Activated gamma-delta T cell (primary cell): ENCODE measurements at places on chromosomes 4 and X.

GRCh38 chr4:95889662-95890061 lies 49.8 kb downstream of the PDHA2 start:
- no peak for DNase-seq

DNA sequence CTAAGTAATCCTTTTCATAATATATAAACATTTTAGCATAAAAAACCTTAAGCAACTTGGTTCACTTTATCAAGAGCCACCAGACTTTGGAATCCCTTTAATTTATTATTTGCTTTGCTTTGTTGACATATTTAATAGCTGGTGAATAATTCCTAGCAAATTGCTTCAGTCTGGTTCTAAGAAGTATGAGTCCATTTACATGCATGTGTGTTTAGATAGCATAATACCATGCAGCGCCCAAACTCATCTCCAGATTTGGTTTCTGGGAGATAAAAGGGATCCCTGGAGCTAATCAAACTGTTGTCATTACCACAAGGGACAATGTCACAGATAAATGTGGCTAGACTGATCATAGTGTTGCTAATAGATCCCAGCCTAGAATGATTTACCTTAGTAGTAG lies 111.8 kb downstream of the TMEM144 start:
- no peak for DNase-seq

GRCh38 chrX:125744914-125745313 lies 421.2 kb downstream of the DCAF12L2 start:
- DNase-seq = no peak

DNA sequence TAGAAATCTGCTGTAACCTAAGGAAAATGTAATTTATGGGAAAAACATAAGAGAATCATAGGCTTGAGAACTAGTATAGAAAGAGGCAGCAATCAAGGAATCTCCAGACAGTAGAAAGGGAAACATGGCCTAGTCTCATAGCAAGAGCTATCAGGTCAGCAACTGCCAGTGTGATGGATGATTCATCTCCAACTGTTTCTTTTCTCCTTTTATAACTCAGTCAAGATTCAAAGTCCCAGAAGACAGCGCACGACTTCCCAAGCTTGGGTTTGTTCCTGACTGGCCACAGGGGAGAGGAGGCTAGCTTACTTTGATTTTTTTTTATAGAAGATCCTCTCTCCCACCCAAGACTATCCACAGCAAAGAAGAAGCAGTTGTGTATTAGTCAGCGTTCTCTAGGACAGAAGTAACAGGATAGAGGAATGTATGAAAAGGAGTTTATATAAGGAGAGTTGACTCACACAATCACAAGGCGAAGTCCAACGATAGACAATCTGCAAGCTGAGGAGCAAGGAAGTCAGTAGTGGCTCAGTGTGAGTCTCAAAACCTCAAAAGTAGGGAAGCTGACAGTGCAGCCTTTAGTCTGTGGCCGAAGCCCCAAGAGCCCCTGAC lies 181.5 kb downstream of the GC start:
- no peak for DNase-seq

- no peak for DNase-seq
Observed at GRCh38 chrX:136034668-136035067, 49.4 kb downstream of the SLC9A6 start.

- no peak for DNase-seq
Observed at GRCh38 chrX:119981286-119982070, 37.9 kb upstream of the NKAP start.

- DNase-seq = no peak
Observed at GRCh38 chr4:154471526-154472331, 19.9 kb downstream of the DCHS2 start.

DNA sequence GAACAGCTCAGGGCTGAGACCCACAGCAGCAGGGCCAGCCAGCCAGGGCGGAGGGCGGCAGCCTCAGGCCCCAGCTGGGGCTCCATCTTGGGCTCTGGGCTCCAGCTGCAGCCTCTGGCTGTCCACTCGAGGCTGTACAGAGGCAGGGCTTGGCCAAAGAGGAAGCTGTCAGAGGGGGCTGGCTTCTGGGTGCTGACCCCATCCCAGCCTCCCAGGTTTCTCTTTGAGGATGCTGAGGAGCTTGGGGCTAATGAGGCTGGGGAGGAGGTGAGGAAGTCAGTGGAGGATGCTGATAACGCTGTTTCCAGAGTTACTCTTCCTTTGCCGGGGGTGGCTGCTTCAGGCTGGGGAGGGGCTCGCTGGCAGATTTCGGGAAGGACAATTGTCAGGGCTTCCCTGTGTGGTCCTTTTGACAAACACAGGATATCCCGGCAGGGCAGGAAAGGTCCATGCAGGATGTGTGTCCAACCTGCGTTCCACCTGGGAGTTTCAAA lies at the start of gene DIPK2B:
Gene DIPK2B, minus strand, starts transcription at position 136 of the 494 bp plus-strand sequence. Its CDS starts 50 bp downstream, at position 86.
- DNase-seq = no peak

DNA sequence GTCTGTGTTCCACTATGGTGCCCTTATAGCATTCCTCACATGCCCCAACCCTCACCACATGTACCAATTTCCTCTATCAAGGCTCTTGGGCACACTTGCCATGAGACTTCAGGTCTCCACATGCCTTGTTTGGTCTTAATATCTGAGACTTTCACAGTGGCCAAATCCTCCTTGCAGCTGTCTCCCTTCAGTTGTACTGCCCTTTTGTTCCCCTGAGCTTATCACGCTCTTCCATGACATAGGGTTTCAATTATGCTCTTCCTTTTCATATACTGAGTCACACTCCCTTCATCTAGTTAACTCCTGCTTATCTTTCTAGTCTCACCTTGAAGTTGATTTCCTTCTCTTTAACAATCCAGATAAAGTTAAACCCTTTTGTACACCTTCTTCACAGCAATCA lies 212.9 kb downstream of the PDHA2 start:
- DNase-seq = no peak

GRCh38 chr4:166091912-166092510 lies 219.0 kb downstream of the TLL1 start:
- DNase-seq = no peak

DNA sequence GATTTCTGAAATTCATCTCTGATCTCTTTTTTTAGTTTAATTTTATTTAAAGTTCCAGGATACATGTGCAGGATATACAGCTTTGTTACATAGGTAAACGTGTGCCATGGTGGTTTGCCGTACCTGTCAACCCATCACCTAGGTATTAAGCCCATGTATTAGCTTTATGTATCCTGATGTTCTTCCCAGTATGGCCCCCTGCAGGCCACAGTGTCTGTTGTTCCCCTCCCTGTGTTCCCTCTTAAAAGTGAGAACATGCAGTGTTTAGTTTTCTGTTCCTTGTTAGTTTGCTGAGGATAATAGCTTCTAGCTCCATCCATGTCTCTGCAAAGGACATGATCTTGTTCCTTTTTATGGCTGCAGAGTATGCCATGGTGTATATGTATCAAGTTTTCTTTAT lies 153.2 kb downstream of the RAPGEF2 start:
- no peak for DNase-seq

DNA sequence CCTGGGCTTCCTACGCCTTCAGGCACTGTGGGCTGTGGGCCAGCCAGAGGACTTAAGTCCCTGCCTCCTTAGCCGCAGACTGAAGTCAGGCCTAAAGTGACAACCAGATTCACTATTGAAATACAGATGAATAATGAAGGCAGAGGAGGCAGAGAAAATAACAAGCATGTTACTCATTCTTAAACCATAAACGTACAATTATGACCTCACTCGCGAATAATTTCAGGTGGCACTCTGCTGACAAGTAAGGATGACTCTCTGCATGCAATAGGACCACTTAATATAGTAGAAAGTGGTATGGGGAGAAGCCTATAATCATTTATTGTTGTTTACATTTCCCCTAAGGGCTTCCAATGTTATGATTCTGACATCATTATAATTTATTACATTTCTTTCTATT lies 409.2 kb upstream of the FGF13 start:
- DNase-seq = no peak

GRCh38 chr4:18686338-18687037 lies 664.9 kb upstream of the LCORL start:
- no peak for DNase-seq

DNA sequence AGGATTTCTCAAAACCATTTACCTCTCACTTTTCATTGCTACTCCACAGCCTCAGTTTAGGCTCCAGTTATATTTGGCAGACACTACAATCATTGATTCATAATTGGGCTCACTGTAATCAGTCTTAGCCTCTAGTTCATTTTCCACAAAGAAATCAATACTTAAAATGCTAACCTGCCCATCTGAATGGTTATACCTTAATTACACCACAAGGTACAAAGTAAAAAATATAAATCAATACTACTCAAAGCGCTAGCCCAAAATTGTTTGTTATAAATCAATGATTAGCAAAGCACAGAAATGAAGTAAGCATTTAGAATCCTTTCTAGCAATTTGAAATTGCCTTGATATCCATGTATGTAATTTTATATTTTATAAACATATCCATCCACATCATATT lies 222.6 kb upstream of the NDST3 start:
- no peak for DNase-seq

DNA sequence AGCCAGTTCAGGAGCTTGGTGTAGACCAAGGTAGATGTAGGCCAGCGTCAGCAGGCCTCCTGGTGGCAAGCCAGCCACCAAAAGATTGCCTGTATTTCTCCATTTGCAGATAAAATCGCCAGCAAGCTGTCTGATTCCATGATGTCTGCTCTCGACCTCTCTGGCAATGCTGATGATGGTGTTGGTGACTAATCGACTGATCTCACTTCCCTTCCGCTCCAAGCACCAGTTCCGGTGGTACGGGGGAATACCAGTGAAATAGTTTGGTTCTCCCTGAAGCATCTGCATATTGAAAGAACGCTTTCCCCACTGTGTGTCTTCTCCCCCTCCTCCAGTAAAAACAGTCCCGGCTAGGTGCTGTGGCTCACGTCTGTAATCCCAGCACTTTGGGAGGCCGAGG lies 30.4 kb downstream of the GNL3L start:
- no peak for DNase-seq

DNA sequence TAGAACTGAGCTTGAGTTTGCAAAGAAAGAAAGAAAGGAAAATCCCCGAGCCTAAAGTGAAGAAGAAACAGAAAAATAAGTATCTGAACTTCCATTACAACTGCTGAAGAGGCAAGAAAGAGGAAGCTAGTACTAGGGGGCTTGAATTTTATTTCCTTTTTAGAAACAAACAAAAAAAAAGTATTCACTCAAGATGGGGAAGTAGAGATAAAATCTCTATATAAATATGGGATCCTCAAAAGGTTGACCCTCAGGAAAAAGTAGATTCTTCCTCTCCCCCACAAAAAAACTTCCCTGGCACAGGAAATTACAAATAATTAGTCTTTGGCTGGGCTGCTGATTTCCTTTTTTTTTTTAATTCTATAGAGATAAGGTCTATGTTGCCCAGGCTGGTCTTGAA lies 16.0 kb downstream of the LRBA start:
- no peak for DNase-seq

- no peak for DNase-seq
Observed at GRCh38 chr4:116118221-116118620, 967.2 kb downstream of the TRAM1L1 start.

DNA sequence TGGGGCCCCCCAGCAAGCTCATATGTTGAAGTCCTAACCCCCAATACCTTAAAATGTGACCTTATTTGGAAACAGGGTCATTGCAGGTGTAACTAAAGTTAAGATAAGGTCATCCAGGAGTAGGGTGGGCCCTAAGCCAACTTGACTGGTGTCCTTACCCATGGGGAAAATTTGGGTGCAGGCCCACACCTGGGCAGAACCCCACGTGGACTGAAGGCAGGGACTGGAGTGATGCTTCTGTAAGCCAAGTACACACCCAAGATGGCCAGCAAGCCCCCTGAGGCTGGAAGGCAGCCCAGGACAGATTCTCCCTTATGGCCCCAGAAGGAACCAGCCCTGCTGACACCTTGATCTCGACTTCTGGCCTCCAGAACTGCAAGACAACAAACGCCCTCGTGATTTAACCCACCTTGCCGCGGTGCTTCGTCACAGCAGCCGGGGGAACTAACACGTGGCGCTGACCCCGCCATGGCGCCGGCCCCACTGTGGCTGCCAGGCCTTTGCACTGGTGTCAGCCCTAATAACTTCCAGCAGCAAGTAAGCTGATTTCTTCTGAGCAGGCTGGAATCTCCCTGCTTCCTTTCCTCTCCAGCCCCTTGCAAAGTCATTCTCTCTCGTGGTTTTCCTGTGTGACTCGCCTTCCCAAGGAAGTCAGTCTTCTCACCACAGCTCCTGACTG lies 23.2 kb upstream of the MXD4 start:
- peak; percentile 52 for DNase-seq

GRCh38 chrX:47573341-47574075 lies 8.7 kb upstream of the TIMP1 start:
- no peak for DNase-seq

- DNase-seq = no peak
Observed at GRCh38 chr4:153064571-153064970, 128.4 kb downstream of the FHDC1 start.

- no peak for DNase-seq
Observed at GRCh38 chrX:73182502-73183114, 32.0 kb downstream of the NAP1L2 start.

GRCh38 chrX:52995987-52996331 lies 37.6 kb upstream of the FAM156A start:
- DNase-seq = no peak

DNA sequence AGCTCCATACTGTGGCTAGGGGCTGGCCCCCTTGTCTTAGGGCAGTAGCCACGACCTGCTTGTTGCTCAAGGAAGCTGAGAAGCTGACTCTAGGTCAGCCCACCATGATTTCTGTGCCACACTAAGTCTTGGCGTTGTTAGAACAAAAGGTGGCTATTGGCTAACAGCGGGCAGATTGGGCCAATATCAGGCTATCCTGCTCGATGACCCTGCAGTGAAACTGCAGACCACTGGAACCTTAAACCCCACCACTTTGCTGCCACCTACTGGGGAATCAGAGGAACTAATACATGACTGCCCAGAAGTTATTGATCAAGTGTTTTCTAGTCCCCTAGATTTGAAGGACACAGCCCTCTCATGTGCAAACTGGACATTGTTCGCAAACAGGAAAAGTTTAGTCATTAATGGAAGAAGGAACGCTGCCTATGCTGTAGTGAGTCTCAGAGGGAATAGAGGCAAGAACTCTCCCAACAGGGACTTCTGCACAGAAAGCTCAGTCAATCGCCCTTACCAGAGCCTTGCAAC lies 17.0 kb upstream of the PAPSS1 start:
- no peak for DNase-seq

- no peak for DNase-seq
Observed at GRCh38 chrX:120120223-120120622, 4.5 kb upstream of the RHOXF1 start.

GRCh38 chrX:115602729-115603389 lies 41.9 kb downstream of the PLS3 start:
- DNase-seq = no peak

DNA sequence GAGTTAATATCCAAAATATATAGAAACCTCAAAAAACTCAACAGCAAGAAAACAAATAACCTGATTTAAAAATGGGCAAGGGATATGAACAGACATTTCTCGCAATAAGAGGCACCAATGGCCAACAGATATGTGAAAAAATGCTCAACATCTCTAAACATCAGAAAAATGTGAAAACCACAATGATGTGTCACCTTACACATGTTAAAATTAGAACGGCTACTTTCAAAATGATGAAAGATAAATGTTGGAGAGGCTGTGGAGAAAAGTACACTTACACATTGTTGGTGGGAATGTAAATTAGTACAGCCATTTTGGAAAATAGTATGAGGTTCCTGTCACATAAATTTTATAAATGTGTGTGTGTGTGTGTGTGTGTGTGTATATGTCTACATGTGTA lies 731.3 kb downstream of the DMD start:
- no peak for DNase-seq

- DNase-seq = no peak
Observed at GRCh38 chr4:142882159-142882558, 36.1 kb upstream of the INPP4B start.

GRCh38 chr4:26701786-26702227 lies 117.9 kb downstream of the TBC1D19 start:
- DNase-seq = no peak
